ENCODE measurements at places on chromosomes 2 and 18.

DNA sequence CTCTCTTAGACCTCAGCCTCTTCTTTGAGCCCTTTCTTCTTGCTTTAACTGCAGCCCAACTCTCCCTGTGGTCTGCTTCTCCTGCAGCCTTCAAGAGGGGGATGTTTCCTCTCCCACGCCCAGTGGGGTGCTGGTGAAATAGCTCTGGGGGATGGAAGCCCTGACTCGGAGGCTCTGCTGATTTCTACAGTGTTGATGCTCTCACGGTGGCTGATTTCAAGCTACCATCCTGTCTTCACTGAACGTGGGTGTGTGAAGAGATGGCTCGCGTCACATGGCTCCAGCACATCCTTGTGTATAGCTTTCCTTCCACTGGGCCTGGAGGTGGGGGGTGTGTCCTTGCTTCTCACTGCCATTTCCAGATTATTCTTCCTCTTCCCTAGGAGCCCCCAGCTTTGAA lies 20.0 kb downstream of the MPP4 start:
- no peak for DNase-seq

DNA sequence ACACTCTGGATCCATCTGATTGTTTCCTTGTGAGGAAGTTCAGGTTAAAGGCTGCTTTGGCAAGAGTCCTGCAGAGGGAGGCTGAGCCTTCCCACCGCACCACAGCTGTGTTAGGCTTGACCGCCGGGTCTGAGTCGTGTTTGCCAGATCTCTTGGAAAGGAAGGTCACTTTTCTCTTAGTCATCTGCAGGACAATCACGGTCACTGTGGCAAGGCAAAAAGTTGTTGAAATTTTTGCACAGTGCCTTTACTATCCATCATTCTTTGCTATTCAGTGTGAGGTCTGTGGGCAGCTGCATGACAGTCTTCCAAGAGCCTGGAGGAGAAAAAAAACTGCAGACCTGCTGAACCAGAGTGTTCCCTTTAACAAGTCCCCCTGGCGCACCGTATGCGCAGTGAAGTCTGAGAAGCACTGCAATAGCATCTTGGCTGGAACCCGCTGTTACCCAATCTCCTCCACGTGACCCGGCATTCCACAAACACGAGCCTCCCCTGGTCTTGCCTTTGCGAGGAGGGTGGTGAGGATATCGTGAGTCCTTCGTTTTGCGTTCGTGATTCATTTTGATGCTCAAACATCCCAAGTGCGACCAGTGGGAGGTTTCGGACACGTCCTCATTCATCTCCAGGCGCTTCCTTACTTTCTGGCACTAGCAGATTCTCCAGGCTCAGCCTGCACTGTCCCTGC lies 23.0 kb downstream of the BIN1 start:
- no peak for DNase-seq

GRCh38 chr2:179424571-179424970 lies 159.9 kb upstream of the SESTD1 start:
- no peak for DNase-seq

DNA sequence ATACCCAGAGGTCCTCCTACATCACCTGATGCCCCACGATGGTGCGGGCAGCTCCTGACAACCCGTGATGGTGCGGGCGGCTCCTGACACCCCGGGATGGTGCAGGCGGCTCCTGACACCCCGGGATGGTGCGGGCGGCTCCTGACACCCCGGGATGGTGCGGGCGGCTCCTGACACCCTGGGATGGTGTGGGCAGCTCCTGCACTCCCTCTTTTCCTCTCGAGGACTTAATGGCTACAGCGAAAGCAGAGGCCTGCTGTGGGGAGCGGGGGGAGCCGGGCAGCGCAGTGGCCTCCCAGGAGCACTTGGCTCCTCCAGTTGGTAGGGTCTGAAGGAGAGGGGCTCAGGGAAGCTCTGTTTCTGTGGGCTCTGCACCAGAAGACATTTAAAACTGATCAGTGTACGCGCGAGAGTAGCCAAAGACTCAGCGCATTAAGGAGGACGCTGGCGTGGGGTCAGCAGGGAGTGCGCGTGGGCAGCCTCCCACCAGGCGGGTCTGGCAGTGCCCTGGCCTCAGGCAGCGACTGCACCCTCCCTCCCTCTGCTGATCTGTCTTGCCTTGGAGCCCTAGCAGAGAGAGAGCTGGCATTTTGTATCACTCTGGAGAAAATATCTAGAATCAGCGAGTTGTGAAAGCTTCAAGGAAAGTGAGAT lies 464.5 kb upstream of the MYT1L start:
- DNase-seq = no peak

GRCh38 chr2:68385220-68385906 lies 20.3 kb downstream of the PLEK start:
- peak; percentile 69 for DNase-seq

- DNase-seq = no peak
Measured at GRCh38 chr2:112547333-112547732, 5.1 kb downstream of the POLR1B start.

All from CD4-positive, alpha-beta T cell treated with Interleukin-17A for 1 hour (primary cell).